Breast epithelium (tissue), 4 donors: ENCODE measurements at places on chromosomes 3 and 15.

- no peak for DNase-seq
Measured at GRCh38 chr3:122515870-122516269, 1.1 kb upstream of the KPNA1 start.

- no peak for DNase-seq
Measured at GRCh38 chr15:31016446-31016915, 25.1 kb upstream of the MTMR10 start.

DNA sequence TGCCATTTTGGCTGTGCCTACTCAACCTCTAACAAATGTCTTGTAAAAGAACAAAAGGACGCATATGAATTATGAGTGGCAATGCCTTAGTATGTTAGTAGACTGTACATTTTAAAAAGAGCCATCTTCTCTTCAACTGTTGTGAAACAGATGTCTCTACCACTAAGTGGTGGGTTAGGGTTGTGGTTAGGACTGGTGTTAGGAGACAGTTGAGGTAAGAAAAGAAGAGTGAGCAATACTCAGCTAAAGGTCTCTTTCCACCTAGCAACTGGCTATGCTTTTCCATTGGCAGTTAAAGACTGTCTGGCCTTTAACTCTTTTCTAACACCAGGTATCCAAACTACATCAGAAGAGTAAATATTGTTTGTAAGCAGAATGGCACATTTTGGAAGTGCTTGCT, 221.7 kb upstream of the TBC1D5 start:
- no peak for DNase-seq

DNA sequence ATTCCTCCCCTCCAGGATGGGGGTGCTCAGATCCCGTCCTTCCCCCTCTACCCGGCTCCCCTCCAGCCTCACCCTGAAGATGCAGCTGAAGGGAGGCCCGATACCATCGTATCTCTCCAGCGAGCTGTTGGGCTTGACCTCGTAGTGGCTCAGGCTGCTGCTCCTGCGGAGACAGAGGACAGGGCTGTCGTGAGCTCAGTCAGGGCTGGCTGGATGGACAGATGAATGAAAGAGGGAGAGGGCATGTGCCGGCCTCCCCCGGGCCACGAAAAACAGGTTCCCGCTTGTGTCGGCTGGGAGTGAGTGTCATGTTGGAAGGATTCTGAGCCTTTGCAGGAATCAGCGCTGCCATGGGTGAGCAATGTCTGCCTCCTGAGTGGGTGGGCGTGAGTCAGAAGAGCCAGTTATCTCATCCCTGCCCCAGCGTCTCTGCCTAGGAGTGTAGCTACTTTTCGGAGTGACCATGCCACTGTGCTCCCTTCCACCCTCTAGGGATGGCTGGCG, 35.2 kb downstream of the FEM1B start:
- DNase-seq: peak; percentile 18

DNA sequence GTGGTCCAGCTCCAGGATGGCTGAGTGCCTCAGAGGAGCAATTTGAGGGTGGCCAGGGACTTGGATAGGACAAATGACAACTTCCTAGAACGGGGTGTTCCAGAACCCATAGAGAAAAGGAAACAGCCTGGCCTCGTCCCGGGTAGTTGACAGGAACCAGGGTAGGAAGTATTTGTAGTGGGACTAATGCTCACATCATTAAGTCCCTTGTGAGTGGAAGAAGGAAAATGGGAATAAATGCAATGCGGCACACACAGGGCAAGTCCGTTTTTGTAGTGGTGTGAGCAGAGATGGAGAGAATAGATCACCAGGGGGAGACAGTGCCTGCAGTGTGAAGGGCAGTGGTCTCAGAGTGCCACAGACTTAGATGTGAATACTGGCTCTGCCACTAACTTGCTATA, 19.6 kb downstream of the TIMP4 start:
- no peak for DNase-seq

DNA sequence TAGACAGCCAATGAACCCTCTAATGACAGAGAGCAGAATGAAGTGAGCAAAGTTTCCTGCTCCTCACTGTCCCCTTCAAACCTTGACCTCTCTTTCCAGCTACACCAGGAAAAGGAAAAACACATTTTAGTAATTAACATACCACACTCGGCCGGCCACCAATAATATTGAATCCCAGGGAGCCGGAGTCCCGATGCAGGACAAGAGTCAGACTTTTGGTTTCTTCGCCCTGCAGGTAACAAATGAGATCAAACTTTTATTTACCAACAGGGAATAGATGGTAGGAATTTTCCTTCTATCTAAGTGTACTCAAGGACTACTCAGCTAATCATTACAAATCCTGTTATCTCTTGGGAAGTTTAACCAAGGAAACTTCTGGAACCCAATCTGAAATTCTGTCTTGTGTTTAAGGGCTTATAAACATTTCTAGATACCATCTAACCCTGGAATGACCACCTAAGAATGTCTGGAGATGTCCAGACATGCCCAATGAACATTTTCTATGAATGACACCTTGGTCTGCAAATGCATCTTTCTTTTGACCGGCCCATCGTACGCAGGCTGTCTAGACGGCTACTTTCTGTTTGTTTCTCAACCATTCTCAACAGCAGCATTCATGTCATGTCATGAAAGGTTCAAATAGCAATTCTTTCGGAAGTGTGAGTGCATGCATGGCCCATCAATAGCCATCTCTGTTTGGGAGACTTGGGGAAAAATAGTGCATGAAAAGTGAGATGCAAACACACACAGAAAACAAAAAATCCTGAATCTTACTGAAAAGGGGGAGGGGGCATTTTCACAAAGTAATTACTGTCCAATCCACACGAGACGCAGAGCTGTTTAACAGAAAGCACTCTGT, 16.1 kb downstream of the PDZRN3 start:
- no peak for DNase-seq

DNA sequence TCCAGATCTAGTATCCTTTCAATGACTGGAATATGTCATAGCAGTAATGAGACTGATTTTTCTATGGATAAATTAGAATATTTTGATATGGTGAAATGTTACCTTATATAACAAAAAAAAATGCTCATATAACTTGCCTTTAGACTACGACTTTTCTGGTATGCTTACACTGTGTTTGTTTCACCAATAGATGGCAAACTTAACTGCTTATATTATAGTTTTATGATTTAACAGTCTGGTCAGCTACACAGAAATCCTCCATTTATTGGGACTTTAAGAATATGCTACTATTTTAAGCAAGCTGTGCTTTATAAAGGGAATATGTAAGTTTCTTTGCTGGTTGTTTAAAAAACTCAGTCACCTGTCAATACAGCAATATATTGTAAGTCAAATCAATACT, 205.6 kb downstream of the VGLL3 start:
- no peak for DNase-seq

GRCh38 chr3:156553705-156554356, 1.1 kb downstream of the SSR3 start:
- DNase-seq: no peak

- no peak for DNase-seq
Measured at GRCh38 chr3:21310161-21310560, 440.8 kb downstream of the ZNF385D start.

GRCh38 chr3:141391298-141391990, 23.1 kb downstream of the ZBTB38 start:
- no peak for DNase-seq

DNA sequence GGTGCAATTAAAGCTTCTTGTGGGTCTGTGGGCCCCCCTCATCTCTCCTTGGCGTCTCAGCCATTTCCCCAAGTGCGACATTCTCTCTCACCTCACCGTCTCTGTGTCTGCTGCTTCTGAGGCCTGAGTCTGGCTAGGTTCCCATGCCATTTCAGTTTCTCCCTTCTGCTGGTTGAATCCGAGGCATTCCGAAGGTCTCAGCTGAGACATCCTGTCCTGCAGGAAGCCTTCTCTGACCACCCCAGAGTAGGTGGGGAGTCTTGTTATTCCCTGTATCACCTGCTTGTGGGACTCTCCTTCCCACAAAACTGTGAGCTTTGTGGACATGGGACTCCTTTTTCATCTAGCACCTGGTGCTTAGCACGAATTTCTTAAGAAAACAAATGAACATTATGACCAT, 78.3 kb downstream of the ASB7 start:
- no peak for DNase-seq

- no peak for DNase-seq
Measured at GRCh38 chr3:106172101-106172500, 303.3 kb upstream of the CBLB start.

GRCh38 chr15:60647246-60647645, 168.3 kb upstream of the ICE2 start:
- no peak for DNase-seq

- no peak for DNase-seq
Measured at GRCh38 chr3:177931346-177931745, 604.9 kb upstream of the KCNMB2 start.

DNA sequence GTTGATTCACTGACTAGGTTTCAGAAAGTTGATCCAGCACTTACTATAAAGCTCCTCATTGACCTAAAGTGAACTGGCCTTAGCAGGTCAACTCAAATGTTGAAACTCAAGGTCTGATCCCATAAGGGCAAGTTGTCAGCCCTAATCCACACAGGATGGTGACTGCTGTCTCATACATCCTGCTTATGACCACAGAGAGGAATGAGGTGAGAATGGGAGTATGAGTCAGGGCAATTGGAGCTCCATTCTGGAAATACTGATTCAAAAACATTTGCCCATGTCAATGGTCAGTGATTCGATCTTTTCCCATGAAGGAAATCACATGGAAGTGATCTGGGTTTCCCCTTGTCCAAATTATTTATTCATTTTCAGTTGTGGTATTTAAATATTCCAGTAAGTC, 78.7 kb downstream of the ZNF385D start:
- no peak for DNase-seq

DNA sequence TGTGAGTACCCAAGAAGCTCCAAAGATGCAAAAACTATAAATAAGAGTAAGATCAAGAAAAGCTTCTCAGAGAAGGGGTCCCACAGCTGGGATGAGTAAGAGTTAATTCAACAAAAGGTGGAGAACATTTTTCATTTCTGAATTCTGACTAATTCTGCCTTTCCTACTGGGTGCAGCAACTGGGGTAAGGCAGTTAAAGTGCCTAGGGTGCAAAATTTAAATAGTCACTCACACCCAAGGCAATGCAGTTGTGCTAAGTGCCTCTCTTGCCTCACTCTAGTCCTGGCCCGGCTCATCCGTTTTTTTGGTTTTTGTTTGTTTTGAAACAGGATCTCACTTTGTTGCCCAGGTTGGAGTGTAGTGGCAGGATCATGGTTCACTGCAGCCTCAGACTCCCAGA, 240.2 kb downstream of the TP63 start:
- no peak for DNase-seq

GRCh38 chr3:94359996-94360395, 297.1 kb downstream of the NSUN3 start:
- DNase-seq: no peak

DNA sequence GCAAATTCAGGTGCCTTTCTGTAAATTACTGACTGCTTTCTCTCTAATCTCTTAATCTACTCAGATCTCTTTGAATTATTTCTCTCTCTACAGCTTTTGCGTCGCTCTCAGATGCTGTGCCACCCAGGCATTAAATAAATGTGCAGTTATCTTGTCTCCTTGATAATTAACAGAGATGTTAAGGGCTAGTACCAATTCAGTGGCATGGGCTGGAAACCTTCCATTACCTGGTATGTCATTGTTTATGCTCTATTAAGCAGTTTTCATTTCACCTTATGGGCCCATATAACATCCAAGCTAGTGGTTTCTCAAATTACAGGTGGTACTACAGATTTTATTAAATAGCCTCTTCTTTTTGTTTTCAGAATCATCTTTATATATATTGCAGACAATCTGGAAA, 66.0 kb downstream of the PEX5L start:
- no peak for DNase-seq

DNA sequence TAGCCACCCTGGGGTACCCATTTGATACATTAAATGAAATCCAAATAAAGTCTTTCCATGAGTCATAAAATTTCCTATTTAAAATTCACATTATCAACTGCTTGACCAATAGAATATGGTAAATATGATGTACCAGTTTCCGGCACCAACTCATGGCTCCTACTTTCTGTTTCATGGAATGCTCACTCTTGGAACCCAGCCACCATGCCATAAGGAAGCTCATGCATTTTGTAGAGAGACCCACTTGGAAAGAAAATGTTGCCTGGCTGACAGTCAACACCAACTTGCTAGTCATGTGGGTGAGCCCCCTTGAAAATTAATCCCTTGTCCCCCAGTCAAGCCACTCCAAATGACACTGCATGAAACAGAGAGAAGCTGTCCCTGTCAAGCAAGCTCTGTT, 57.2 kb downstream of the WWTR1 start:
- DNase-seq: no peak

DNA sequence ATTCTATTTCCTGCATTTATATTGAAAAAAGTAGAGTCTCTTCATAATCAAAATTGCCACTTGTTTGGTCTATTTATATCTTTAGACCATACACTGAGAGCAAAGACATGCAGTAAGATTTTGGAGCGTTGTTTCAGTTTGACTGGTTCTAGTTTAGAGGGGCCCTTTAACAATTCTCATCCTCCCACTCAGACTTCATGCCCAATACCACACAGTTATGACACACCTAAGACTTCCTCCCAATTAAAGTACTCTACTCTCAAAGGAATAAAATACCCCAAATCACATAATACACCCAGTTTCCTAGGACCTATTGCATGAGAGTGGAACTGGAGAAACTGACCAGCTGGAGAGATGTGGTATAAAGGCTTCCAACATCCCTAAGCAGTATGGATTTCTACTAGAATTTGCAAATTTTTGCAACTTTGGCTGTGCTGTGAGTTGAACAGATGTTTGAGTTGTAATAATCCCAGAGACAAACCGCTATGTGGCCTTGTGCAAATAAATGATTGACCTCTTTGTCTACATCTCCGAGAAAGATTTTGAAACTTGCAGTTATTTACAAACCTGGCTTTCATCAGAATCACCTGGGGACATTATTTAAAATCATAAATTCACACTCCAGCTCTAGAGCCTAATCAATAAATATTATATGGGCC, 170.0 kb upstream of the ROBO2 start:
- DNase-seq: no peak

DNA sequence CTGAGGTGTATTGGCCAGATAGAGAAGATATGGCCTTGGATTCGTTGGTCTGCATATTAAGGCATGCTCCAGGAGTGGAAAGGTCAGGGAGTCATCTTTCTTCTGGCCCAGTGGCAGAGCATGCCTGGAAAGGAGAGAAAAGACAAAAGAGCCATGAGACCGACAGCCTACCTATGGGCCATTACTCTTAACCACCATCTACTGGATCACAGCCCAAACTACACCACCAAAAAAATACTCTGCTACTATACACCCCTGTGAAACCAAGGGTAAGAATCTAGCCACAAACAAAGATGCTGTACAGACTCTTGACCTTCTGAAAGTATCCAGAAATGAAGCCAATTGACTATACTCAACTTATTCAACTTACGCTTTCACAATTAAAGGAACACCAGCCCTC, 96.1 kb upstream of the PLSCR5 start:
- DNase-seq: no peak

GRCh38 chr3:48595526-48596121, 495 bp upstream of the COL7A1 start:
- peak; percentile 43 for DNase-seq

DNA sequence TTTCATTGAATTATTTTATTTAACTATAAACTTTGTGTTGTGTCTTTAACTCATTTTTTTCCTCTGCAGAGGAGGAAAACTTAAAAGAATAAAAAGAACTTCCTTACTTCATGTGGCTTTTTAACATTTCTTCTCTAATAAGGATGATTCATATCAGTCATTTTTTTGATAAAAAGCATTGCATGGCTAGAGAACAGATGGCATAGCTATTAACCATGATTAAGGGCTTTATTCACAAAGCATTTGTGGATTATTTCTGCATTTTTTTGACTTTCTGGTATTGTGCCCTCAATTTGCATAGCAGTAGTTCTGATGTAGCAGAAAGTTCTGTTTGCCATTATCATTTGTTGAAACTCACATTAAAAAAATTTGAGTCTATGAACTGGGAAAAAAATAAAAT, 540.8 kb downstream of the SI start:
- DNase-seq: no peak

GRCh38 chr3:98482717-98483482, 14.6 kb upstream of the OR5K2 start:
- DNase-seq: no peak
